LHCN-M2 (cell line): ENCODE measurements at places on chromosomes 3 and 15. TPM values are rescaled to one million over a fixed set of nuclear protein-coding genes. Genes with fewer than 3 reads are reported as not detected.

GRCh38 chr3:52269776-52270175 is 8.7 kb downstream of the WDR82 start:
- no peak for DNase-seq

- DNase-seq: no peak
These were observed 91.0 kb upstream of the LINGO1 start for GRCh38 chr15:77723756-77724155.

- DNase-seq: no peak
These were observed 108.3 kb upstream of the WNT5A start for GRCh38 chr3:55595420-55595819.

DNA sequence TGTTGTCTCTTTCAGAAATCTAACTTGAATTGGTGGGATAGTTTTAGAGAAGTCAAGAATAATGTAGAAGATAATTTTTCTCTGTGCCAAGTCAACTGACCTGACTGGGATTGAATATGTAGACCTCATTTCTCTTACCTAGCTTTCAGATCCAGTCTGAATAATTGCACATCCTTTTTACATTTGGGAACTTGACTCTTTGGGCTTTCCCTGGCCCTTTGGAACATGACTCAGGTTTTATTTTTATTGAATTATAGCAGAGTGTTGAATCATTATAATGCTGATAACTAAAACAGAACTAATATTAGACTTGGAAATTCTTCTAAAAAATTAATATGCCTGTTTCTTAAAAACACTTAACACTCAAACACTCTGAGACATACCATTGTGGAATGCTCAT is 76.5 kb downstream of the PFN2 start:
- DNase-seq: peak; percentile 29

- DNase-seq: no peak
These were observed 4.0 kb upstream of the CCR1 start for GRCh38 chr3:46212101-46212500.

GRCh38 chr3:101847328-101847727 is 2.0 kb upstream of the NFKBIZ start:
- no peak for DNase-seq

GRCh38 chr3:191682961-191683360 is 222.0 kb downstream of the PYDC2 start:
- no peak for DNase-seq

DNA sequence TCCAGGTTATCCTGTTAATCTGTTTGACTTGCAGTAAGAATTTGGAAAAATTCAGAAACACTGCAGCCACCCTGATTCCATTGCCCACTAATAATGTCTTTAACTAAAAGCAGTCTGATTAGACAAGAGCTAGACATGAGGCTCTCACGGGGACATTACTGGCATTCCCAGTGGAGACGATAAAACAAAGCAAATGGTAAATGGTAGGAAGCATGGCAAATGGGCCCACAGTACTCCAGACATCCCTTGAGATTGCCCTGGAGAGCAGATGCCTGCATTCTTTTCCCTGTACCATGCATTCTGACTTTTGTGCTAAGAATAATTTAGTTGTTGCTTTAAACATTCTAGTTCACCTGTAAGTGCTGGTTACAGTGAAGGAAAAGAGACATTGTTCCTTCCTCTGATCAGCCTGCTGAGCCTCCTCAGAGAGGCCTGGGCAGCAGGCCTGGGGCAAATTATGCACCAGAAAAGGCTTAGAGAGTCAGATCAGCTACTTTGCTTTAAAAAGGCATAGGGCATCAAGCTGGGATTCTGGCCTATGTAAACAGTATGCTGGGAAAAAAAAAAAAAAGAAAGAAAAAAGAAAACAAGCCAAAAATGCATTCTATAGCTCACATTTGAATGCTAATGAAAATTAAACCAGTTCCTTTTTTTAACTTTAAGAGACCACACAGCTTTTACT is 204.6 kb downstream of the GABRG3 start:
- DNase-seq: no peak

- DNase-seq: no peak
These were observed 4.6 kb downstream of the EPM2AIP1 start for GRCh38 chr3:36988356-36988755.

GRCh38 chr3:107969525-107969924 is 121.3 kb downstream of the CD47 start:
- no peak for DNase-seq

DNA sequence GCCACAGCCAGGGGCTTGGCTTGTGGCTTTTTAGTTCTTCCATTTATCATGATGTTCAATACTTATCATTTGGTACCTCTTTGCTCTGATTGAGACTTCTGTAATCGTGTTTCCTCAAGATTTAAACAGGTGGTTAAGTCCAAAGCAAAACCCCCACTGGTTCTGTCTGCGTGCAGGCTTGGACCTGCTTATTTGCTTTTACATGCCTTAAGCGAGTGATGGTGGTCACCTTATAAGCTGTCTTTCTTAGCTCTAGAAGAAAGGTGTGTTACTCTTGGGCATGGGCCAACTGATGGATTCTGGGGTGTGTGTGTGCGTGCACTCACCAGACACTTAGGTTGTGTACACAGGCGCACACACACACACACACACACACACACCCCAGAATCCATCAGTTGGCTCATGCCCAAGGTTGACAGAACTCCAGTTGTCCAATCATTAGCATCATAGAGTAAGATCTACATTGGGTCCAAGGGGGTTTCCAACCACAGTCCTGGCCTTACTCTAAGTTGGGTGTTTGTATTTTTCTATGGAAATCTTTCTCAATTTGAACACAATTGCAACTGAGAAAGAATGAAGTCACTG is 1.2 kb downstream of the MYZAP start:
- no peak for DNase-seq

DNA sequence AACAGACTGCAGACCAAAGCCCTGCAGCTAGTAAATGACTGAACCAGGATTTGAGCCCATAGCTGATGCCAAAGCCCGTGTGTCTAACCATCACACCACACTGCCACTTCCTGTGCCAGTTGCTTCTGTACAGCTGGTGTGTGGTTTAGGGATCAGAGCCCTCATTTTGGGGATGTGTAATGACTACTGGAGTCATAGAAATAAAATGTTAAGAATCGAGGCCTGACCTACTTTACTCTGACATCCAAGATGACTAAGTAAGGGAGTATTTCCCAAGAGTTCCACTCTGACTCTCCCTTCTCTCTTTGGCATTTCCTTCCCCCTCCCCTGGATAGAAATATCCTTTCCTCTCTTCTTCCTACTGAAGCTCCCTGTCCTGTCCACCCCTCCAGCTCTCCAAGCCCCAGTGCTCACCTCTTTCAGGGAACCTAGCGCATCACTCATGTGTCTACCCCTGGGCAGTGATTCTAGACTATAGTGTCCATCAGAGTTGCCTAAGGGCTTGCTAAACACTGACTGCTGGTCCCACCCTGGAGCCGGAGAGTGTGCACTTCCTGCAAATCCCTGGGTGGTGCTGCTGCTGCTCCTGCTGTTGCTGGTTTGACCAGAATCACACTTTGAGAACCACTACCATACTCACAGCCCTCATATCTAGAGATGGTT is 53.8 kb downstream of the MGLL start:
- DNase-seq: peak; percentile 100

The HDC gene
- not detected in 2 replicates for total RNA-seq

The SLC22A13 gene
- 0.29 and 1.2 TPM in 2 replicates for total RNA-seq

The THRB gene
- 2.6 and 4.4 TPM in 2 replicates for total RNA-seq

The GRAMD2A gene
- total RNA-seq: 0.06 TPM in 1 of 2 replicates, not detected in the other

The LEKR1 gene
- total RNA-seq: 0.34 and 1.5 TPM in 2 replicates

The STRIT1 gene
- not detected in 2 replicates for total RNA-seq

The GRK7 gene
- not detected in 2 replicates for total RNA-seq

The SCAANT1 gene
- total RNA-seq: not detected in 2 replicates

The ARL6IP5 gene
- 94.3 and 119 TPM in 2 replicates for total RNA-seq

The CLRN1 gene
- not detected in 2 replicates for total RNA-seq

The SUCNR1 gene
- total RNA-seq: 0.06 TPM in 1 of 2 replicates, not detected in the other
